Activated T-cell treated with anti-CD3 and anti-CD28 coated beads for 24 hours (primary cell): ENCODE measurements at places on chromosomes 3 and 15.

DNA sequence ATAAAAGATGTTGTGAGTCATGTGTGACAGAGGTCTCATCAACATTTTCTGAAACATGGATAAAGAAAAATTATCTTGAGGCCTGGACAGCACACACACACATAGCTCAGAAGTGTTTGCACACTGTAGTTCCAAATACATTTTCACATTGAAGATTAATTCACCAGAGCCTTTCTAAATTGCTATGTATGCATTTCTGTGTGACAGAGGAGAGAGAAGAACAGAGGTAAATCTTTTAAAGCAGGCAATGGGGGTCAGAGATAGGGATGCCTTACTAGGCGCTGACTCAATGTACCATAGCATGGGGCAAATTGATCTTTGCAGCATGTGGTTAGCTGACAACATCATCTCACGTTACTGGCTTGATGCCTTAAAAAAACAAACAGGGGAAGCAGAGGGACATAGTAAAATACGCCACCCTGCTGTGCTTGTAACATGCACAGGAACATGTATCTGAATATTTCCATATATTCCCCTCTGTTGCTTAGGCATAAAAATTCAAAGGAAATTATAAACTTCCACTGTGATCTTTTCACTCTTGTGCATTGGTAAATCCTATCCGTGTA lies 7.7 kb downstream of the POU1F1 start:
- no peak for DNase-seq

GRCh38 chr3:152938974-152939636 lies 104.2 kb downstream of the P2RY1 start:
- DNase-seq, result no peak

- DNase-seq, result no peak
Measured at GRCh38 chr3:53077476-53078220, 31.8 kb upstream of the SFMBT1 start.

- DNase-seq, result no peak
Measured at GRCh38 chr3:18585004-18585968, 160.1 kb upstream of the SATB1 start.

GRCh38 chr15:98955961-98956723 lies 51.5 kb downstream of the PGPEP1L start:
- DNase-seq, result no peak

DNA sequence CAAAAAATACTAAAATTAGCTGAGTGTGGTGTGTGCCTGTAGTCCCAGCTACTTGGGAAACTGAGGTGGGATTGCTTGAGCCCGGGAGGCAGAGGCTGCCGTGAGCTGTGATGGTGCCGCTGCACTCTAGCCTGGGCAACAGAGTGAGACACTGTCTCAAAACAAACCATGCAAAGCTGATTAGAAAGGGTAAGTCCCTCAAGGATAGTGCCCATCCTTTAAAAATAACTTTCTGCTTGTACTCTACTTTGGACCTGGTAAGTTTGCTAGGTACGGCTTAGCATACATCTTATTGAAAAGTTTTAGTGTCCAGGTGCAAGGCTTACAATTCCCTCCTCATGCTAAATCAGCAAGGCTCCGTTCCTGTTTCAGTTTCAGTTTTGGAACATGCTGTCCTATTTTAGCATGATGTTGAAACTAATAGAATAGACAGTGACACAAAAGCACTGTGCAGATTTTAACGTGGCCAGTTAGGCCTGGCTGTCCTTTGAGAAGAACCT lies 21.4 kb downstream of the FEM1B start:
- no peak for DNase-seq

DNA sequence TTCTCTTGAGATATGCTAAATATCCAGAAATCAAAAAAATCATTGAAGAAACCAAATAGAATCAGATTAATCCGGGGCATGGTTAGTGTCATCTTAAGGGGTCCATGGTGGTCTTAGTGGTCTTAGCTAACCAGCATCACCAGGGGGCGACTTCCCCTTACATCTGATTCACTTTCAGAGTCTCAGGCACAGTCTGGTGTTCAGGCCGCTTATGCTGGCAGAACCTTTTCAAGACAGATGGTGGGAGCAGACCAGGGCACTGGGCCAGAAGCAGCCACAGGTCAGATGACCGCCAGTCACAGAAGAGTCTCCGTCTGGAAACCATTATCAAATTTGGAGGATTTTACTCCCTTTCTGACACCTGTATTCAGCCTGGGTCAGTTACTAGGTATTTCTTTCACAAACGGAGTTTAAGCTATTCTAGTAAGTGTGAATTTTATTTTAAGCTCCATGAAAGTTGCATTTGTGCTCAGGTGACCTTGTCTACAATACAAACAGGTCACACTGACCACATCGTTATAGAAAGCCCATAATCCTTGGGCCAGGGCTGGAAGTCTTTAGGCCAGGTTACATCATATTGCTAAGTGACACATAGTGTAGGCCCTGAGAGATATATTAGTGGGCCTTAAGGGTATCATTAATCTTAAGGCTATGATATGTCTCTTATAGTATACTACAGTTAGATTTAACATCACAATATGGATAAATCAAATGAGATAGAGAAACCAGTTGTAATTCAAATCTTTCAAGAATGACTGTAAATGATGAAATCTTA lies 365.5 kb downstream of the GBE1 start:
- DNase-seq, result no peak

- DNase-seq, result no peak
Measured at GRCh38 chr3:173591401-173591800, 193.9 kb downstream of the NLGN1 start.

- no peak for DNase-seq
Measured at GRCh38 chr3:132726341-132726823, 4.2 kb upstream of the NPHP3 start.

GRCh38 chr3:65659396-65659795 lies 379.3 kb downstream of the MAGI1 start:
- no peak for DNase-seq

- no peak for DNase-seq
Measured at GRCh38 chr15:75348034-75348561, 1.3 kb downstream of the NEIL1 start.

- DNase-seq, result no peak
Measured at GRCh38 chr3:178646186-178646862, 110.1 kb downstream of the KCNMB2 start.

GRCh38 chr3:134211797-134212196 lies 38.9 kb downstream of the RYK start:
- no peak for DNase-seq

- no peak for DNase-seq
Measured at GRCh38 chr3:64422932-64423331, 197.7 kb upstream of the PRICKLE2 start.

- DNase-seq, result no peak
Measured at GRCh38 chr3:58899953-58900298, 149.9 kb downstream of the CFAP20DC start.
